ENCODE measurements at places on chromosomes 7 and 10.

DNA sequence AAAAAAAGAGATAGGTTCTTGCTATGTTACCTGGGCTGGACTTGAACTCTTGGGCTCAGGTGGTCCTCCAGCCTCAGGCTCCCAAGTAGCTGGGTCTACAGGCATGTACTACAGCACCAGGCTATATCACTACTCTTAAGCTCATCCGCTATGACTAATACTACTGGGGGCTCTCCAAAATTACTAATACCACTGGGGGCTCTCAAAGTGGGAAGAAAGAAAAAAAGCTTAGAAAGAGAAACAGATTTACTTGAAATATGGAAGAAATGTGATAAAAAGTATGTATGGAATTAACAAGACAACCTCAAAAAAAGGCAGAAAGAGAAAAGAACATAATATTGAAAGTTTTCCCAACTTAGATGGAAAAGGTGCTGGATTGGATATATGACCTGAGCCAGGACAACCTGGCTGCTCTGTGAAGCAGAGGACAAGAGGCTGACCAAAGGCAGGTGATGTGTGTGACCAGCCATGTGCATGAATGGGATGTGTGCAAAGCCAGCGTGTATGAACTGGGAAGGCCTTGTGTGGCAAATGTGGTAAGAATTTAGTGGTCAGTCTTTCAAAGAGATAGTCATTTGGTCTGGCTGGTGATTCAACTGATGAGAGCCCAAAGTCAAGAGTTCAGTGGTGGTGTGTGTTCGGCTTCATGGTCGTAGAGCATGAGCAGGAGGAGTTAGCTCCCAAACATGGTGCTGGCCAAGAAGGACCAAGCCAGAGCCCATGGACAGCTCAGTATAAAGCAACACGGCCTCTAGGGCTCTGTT is 232.4 kb upstream of the KLF14 start:
- DNase-seq: no peak

GRCh38 chr7:85520175-85520574 is 333.3 kb upstream of the SEMA3D start:
- no peak for DNase-seq

DNA sequence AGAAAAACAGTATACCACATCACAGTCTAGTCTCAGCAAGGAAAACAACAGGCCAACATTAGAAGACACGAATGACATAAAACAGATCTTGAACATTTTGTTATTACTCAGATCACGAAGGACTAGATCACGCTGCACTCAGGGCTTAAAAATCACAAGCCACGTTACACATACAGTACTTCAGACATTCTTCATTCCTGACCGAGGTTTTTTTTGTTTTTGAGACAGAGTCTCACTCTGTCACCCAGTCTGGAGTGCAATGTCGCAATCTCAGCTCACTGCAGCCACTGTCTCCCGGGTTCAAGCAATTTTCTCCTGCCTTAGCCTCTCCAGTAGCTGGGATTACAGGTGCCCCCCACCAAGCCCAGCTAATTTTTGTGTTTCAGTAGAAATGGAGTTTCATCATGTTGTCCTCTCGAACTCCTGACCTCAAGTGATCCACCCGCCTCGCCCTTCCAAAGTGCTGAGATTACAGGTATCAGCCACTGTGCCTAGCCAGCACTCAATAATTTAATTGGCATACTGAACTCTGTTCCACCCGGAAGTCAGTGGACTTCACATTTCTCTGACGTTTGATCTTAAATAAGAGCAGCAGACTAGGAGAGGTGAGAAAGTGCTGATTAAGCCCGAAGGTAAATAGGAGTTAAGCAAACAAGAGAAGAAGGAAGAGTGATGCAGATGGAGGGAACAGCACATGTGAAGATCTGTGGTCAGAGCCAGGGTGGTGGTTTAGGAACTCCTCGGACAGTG is 3.5 kb downstream of the AIMP2 start:
- DNase-seq: no peak

DNA sequence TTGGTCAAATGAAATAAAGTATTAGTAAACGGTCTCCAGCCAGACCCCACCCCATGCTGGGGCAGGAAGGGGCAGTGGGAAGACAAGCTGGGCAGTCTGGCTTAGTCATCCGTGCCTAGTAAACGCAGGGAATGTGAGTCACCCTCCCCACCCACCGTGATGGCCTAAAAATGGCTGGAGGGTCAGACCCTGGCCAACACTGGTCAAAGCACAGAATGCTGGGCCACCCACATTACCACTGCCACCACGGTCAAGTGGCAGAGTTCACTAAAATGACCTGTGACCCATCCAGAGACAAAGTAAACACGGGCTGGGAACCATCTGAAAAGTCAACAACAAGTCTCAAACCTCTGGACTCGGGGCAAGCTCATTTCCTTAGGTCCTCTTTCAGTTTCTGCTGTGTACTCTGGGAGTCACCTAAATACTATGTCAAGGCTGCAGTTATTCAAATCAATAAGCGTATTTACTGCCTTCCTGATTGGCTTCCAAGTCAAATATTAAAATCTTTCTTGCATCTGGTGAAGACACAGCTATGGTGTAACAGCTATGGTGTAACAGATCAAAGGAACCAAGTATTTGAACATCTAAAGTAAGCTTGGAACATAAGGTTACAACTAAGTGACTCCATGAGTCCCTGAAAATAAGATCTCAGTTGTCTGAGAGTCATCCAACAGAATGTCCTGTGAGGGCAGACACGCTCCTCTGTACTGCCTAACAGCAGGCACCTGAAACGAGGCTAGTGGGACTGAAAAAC is 3.0 kb downstream of the ZFAND2A start:
- DNase-seq: no peak

GRCh38 chr10:58072634-58073033 is 195.1 kb downstream of the IPMK start:
- DNase-seq: no peak

DNA sequence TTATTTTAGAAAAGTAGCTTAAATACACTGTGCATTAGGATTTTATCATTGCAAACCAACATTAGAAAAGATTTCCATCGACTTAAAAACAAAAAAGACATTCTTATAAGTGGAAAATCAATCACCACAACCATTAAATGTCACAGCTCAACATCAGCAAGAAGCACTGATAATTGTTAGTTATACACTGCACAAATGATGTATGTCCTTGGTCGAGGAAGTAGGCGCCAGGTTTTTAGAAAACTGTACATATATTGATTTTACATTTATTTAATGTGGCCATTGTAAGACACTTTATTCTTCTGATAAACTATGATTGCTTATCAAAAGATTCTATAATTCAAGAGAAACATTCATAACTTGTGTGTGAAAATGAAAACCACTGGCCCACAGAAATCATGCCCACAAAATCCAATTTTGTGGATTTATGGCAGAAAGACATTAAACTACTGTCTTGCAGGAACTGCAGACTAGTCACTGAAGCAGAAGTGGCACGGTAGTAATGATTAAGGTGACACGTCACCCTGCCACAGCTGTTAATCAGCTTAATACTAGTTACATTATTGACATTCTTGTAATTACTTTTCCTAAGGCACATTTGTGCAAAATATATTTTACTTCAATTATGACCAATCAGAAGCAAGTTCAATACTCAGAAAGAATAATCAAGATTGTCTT is 79.4 kb downstream of the VPS41 start:
- no peak for DNase-seq

GRCh38 chr10:59865101-59865500 is 41.3 kb downstream of the CCDC6 start:
- no peak for DNase-seq

DNA sequence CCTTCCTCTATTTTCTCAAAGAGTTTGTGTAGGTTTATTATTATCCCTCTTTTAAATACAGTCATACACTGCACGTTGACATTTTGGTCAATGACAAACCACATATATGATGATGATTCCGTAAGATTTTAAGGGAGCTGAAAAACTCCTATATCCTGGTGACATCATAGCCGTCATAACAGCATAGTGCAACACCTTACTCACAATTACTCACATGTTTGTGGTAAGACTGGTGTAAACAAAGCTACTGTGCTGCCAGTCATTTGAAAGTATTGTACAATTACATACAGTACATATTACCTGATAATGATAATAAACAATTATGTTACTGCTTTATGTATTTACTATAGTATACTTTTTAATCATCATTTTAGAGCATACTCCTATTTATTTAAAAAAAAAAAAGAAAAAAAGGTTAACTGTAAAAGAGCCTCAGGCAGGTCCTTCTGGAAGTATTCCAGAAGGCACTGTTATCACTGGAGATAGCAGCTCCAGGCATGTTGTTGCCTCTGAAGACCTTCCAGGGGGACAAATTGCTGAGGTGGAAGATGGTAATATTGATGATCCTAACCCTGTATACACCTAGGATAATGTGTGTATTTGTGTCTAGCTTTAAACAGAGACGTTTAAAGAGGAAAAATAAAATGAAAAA is 123.3 kb upstream of the CDK1 start:
- no peak for DNase-seq

GRCh38 chr10:113539789-113540188 is 13.1 kb upstream of the HABP2 start:
- DNase-seq: no peak

DNA sequence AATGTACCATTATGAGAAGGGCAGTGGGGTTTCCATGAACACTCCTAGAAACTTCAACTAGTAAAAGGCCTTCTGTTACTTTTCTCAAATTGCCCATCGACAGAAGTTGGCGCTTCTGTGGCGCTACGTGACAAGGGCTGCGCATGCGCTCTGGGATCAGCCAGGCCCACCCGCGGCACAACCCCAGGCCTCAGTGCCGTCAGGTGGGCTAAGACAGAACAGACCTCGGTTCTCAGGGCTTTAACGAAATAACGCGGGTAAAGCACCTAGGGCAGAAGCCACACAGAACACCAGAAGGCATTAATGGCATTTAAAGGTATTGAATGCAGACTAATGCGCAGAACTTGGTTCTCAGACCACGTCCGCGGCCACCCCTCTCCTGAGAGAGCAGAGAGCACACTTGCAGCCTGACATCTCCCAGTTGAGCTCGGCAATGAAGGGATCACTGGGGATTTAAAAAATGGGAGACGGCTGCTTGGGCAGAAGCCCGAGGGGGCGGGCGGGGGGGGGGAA is 67.6 kb upstream of the CTNNA3 start:
- DNase-seq: no peak

- DNase-seq: no peak
Observed at GRCh38 chr7:117872561-117873309, 506 bp downstream of the CTTNBP2 start.

GRCh38 chr7:24741679-24742505 is 15.4 kb downstream of the GSDME start:
- DNase-seq: no peak
